Neural crest cell (in vitro differentiated cells): ENCODE measurements at places on chromosomes 13 and 19. TPM values are rescaled to one million over a fixed set of nuclear protein-coding genes. Genes with fewer than 3 reads are reported as not detected.

KLK11 gene
- not detected in 2 replicates for total RNA-seq

GRCh38 chr13:110092831-110093247 lies 214.1 kb downstream of the COL4A1 start:
- H3K4me3 ChIP-seq = peak overlapping the region; percentile 11
- peak overlapping the region; percentile 3 for H3K27ac ChIP-seq
- DNase-seq = no peak
- H3K27me3 ChIP-seq = no peaks in the 10 kb centered on the region
- no peaks in the 10 kb centered on the region for H3K36me3 ChIP-seq

DNA sequence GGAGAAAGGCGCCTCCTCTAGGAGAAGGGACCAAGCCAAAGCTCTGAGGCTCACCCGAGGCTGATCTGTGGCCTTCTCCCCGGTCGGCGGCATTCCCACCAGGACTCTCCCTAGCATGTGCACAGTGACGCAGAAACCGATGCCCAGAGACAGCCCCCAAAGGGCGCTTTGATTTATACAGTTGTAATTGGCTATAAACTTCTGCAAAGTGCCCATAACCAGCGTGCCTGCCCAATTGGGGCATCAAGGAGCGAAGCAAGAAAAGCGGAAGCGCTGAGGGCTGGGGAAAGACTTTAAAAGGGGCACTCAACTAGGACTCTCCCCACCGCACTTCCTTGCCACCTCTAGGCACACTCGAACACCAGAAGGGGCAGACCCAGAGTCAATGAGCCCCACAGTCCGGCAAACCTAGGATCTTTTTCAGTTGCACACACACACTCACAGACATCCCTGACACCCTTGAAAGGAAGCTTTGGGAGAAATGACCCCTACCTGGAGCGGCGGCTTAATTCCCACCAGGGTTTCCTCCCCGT lies 1.8 kb downstream of the CDX2 start:
- no peak for DNase-seq
- peaks cover 33% of the 10 kb centered on the region for H3K4me1 ChIP-seq
- no peaks in the 10 kb centered on the region for H3K36me3 ChIP-seq
- peak overlapping the region; percentile 67 for H3K4me3 ChIP-seq
- no peak overlapping the region for H3K27ac ChIP-seq

DNA sequence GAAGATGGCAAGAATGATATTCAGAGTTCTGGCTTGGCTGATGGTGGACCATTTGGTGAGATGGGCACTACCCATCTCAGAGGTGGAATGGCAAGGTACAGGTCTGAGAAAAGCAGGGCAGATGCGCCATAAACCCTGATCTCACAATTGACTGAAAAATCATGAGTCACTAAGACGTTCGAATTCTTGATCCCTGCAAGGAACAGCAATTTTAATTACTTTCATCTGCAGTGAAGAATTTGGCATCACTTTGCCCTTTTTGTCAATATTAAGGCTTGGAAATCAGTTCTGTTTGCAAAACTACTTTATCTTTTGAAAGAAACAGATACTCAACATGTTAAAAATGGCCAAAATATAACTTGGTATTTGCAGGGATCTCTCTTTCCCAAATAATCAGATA lies 38.1 kb downstream of the HTR2A start:
- DNase-seq = no peak
- H3K4me1 ChIP-seq = no peaks in the 10 kb centered on the region
- H3K27ac ChIP-seq = no peak overlapping the region
- H3K36me3 ChIP-seq = no peaks in the 10 kb centered on the region

- no peak for DNase-seq
- no peaks in the 10 kb centered on the region for H3K36me3 ChIP-seq
- H3K4me1 ChIP-seq = no peaks in the 10 kb centered on the region
- H3K27me3 ChIP-seq = no peaks in the 10 kb centered on the region
- H3K4me3 ChIP-seq = no peak overlapping the region
Measured at GRCh38 chr19:1151037-1151724, 22.9 kb downstream of the SBNO2 start.

AKAP11 gene
- 27.4 and 28.6 TPM in 2 replicates for total RNA-seq

DNA sequence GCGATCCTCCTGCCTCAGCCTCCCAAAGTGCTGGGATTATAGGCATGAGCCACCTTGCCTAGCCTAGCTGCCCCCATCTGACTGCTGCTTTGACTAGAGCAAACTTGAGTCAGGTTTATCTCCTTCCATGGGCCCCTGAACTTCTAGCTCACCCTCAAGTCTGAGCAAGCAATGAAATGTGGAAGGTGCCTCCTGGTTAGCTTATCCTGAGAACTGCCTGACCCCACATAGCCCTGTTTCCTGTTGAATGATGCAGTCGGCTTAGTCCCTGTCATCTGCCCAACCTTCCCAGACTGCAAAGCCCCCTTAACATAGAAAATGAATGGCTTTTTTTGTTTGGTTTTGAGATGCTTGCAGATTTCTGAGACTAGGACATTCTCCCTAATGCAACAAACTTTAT lies 8.9 kb upstream of the TMEM160 start:
- no peaks in the 10 kb centered on the region for H3K36me3 ChIP-seq
- H3K4me1 ChIP-seq = peaks cover 11% of the 10 kb centered on the region
- H3K27ac ChIP-seq = no peak overlapping the region
- peak overlapping the region; percentile 12 for H3K4me3 ChIP-seq
- no peaks in the 10 kb centered on the region for H3K27me3 ChIP-seq

DNA sequence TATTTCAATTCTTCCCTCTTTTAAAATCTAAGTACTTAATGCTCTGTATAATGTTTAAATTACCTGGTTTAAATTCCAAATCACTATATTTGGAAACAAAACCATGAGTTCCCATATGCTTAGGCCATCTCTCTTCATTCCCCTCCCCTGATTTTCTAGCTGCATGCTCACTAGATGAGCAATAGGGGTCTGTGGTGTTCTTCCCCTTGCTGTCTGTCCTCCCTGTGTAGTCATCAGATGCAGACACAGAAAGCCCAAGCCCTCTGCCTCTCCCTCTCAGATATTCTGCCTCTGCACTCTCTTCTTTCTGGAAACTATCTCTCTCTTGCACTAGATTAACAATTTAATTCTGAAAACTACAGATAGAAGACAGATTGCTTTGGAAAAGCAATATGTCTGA lies 1730.2 kb downstream of the OLFM4 start:
- no peaks in the 10 kb centered on the region for H3K4me1 ChIP-seq
- H3K36me3 ChIP-seq = no peaks in the 10 kb centered on the region
- H3K27me3 ChIP-seq = no peaks in the 10 kb centered on the region
- no peak overlapping the region for H3K27ac ChIP-seq
- no peak for DNase-seq
- no peak overlapping the region for H3K4me3 ChIP-seq

SOX1 gene
- total RNA-seq = 41.2 and 41.4 TPM in 2 replicates

ZNF738 gene
- 71.1 and 71.4 TPM in 2 replicates for total RNA-seq

DNA sequence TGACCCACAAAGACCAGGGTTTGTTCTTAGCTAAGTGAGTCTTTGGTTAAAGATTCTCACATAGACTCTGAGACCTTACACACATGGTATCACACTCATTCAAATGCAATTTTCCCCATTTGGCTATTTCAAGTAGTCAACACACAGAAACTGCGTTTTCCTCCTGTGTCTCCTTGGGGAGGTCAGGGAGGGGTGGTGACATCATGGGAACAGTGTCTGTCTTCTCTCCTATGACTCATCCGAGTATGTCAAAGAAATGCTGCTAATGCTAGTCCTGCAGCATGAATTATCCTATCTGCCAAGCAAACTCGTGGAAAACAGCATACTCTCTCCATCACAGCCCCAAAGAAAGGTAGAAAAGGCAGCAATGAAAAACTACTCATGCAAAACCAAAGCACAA lies 100.2 kb downstream of the ENOX1 start:
- H3K27ac ChIP-seq = no peak overlapping the region
- H3K27me3 ChIP-seq = no peaks in the 10 kb centered on the region
- H3K4me3 ChIP-seq = no peak overlapping the region
- H3K4me1 ChIP-seq = peaks cover 19% of the 10 kb centered on the region
- H3K36me3 ChIP-seq = no peaks in the 10 kb centered on the region
